ENCODE measurements at places on chromosomes 5 and 9.

GRCh38 chr5:138685193-138685745, 68.0 kb upstream of the CTNNA1 start:
- DNase-seq, result no peak

DNA sequence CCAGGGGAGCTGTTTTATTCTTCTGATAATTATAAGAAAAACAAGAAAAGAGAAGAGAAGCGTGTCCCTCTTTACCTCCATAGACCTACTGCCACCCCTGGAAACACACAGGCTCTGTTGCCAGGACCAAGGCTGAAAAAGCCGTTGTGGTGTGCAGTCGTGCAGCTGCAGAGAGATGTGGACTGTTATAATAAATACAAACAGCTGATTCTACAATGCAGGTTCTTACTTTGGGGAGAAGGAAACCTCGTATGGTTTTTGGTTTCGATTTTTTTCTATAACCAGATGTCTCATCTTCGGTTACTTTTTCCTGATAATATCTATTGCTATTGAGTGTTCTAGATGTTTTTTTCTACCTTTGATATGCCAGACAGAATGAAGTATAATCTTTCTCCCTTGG, 28.1 kb downstream of the FYB1 start:
- no peak for DNase-seq

- no peak for DNase-seq
Observed at GRCh38 chr9:14522627-14523379, 170.4 kb downstream of the ZDHHC21 start.

- DNase-seq, result no peak
Observed at GRCh38 chr9:91166796-91167366, 194.8 kb downstream of the AUH start.

- no peak for DNase-seq
Observed at GRCh38 chr5:18544421-18544820, 910.2 kb downstream of the TAF11L14 start.

DNA sequence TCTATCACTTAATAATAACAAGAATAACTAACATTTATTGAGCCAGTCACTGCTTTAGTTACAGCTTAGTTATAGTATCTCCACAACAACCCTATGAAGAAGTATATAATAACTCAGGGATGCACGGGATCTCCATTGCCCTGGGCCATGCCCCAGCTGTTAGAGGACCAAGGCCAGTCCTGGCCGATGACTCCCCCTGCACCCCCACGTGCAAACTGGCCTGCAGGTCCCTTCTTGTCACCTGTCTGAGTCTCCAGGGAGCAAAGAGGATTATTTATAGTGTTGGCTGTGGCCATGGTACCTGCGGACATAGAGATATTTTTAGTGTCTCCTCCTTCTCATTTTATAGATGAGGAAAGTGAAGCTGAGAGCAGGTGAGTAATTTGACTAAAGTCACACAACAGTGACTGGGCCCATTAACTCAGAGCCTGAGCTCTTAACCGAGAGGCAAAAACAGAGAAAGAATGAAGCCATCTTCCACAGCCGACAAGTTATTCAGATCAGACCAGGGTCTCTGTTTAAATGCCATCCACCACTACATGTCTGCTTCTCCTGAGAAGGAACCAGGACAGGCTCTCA, 94.4 kb downstream of the TMEM215 start:
- DNase-seq, result no peak

DNA sequence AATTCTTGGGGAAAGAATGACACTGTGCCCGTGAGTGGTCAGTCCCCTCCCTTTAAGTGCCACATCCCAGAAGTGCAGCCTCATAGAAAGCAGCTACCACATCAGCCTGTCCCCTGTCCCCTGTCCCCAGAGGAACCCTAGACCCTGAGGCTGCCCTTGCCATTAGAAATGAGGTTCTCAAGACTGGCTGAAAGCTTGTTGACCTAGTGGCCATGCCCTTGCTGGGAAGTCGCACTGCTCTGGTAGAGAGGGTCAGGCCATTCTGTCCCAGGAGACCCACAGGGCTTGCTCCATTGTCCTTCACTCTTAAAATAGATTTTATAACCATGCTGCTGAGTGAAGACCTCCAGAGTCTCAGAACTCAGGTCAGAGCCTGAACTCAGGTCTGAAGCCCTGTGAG, 184.5 kb downstream of the RGS3 start:
- DNase-seq, result no peak

DNA sequence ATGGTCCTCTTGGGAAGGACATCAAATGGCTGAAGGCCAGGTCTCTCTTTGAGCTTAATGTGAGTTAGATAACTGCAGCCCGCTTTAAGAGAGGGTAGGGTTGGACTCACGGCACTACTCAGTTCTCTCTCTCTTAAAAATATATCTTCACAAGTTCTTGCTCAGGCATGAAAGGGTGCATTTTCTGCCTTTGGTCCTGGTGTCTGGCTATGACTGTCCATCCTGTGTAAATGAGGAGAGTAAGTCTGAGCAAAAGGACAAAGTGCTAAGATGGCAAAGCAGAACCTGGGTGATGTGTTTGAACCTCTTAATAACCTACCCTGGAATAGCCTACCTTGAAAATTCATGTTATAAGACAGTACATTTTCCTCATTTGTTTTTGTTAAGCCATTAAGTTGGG, 293.4 kb downstream of the PDE4D start:
- no peak for DNase-seq

DNA sequence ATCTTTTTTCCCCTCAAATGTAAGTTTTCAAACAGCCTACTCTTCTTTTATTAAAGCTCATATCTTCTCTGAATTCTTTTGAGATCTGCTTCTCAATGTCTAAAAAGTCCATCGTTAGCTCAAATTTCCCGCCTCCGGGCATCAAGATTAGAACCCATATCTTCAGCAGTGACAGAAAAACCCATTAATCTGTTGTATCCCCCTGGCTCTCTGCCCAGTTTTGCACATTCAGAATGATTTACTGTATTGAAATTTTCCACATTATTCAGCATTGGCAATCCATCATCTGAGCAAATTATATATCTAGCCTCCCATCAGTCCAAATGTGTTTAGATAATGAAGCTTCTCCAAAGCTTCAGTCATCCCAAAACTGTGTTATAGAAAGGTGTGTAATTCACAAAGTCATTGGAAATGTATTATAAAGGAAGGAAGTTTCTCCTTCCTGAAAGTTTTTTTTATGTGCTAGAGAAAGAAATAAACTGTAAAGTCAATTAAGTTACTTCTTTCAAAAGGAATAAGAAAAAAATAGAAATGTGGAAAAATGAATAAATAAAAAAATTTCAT, 849.9 kb downstream of the MAT2B start:
- no peak for DNase-seq

- peak; percentile 8 for DNase-seq
Observed at GRCh38 chr5:1329111-1329579, 15.8 kb downstream of the CLPTM1L start.

DNA sequence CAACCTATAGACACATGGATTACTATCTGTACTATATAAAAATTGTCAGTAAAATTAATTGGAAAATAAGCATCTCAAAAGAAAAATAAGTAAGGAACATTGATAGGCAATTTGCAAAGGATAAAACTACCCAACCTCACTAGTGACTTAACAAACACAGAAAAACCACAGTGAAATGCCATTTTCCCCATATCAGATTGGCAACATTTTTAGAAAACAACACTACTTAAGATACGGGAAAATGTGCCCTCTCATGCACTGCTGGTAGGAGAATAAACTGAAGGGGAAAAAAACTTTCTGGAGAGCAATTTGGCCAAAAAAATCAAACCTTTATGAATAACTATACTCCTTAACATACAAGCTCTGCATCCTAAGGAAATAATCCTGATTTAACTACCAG, 254.0 kb downstream of the DEPDC1B start:
- no peak for DNase-seq

DNA sequence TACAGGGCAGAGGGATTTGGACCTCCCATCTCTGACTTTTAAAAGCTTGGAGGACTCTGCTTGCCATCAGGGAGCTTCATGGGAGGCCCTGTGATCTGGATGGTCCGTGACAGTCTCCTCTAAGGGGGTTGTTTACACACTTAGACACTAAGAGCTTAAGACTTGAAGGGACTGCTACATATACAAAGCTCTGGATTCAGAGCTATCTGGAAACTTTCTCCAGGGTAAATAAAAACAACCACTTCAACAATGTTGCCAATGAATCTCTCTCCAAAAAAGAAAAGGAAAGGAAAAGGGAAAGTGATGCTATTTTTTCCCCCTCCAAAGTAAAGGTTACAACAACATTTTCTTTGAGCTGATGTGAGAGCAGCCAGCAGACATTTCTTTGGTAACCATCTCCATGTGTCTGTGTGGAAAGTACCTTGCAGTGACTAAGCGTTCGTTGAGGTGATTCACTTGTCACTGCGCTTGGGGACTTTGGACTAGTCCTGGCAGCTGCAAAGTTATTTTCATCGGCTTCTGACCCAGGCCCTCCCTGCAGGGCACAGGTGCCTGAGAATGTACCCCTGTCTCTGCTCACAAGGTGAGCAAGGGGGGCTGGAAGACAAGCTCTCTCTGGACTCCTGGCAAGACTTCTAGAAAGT, 262.1 kb upstream of the KLF4 start:
- DNase-seq, result no peak

- DNase-seq, result no peak
Observed at GRCh38 chr9:122053567-122054350, 39.3 kb downstream of the TTLL11 start.

GRCh38 chr5:2383698-2384065, 367.8 kb downstream of the IRX2 start:
- no peak for DNase-seq

DNA sequence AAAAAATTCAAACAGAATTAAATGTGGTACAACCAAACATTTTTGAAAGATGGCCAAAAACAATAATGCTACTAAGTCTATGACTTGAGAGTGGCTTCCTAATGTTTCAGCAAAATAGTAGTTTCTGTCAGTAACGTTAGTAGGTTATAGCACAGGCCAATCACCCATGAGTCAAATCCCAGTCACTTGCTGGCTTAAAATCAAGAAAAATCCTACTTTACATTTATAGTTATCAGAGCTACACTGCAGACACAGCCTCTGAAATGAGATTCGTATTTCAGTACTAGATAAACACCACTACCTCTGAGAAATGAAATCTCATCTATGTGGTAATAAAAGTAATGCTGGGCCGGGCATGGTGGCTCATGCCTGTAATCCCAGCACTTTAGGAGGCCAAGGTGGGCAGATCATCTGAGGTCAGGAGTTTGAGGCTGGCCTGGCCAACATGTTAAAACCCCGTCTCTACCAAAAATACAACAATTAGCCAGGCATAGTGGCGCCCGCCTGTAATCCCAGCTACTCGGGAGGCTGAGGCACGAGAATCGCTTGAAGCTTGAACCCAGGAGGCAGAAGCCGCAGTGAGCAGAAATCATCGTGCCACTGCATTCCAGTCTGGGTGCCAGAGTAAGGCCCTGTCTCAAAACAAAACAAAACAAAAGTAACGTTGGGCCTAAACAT, 6.1 kb downstream of the ZDHHC21 start:
- no peak for DNase-seq

- no peak for DNase-seq
Observed at GRCh38 chr9:22067196-22067595, 58.1 kb upstream of the CDKN2B start.

DNA sequence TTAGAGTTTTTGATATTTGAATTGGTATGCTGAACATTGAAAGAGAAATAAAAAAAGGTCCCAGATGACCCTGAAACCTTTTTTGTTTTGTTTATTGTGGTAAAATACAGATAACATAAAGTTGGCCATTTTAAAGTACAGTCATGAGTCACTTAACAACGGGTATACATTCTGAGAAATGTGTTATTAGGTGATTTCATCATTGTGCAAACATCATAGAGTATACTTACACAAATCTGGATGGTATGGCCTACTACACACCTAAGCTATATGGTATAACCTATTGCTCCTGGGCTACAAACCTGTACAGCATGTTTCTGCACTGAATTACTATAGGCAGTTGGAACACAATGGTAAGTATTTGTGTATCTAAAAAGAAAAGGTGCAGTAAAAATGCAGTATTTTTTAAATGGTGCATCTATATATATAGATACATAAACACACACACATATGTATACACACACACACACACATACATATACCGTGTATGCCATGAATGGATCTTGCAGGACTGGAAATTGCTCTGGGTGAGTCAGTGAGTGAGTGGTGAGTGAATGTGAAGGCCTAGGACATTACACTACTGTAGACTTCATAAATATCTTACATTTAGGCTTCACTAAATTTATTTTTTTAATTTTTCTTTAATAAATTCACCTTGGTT, 31.0 kb downstream of the TTC1 start:
- DNase-seq, result no peak

DNA sequence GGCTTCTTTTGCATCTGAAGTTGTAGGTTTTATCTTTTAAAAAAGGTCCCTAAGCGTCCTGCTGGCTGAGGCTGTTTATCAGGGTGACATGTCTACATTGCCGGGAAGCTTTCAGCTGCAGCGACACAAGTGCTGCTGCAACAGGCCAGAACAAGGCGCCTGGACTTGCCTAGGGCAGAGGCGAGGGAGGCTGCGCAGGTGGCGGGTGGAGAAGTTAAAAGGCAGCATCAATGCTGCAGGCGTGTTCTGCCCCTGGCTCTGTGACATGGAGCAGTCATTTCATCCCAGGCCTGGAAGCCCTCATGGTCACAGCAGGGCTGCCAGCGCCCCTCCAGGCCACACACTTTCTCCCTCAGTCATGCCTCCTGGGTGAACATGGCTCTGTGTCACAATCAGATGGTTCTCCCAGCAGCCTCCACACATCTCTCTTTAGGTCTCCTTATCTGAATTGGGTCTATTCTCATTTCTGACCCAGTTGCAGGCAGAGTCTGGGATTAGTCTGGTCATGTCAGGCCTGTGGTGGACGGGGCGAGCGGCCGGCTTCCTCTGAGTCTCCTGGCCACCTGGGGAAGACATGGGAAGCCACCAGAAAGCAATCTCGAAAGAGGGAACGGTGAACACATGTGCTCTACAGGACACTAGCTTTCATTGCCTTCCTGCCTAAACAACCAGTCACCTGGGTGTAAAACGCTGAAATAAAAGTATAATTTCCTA, 41.3 kb downstream of the IRX2 start:
- no peak for DNase-seq

- no peak for DNase-seq
Observed at GRCh38 chr5:72523960-72524582, 16.9 kb upstream of the ZNF366 start.

GRCh38 chr5:95850391-95850894, 27.9 kb upstream of the GLRX start:
- no peak for DNase-seq

Data from activated CD8-positive, alpha-beta memory T cell treated with anti-CD3 and anti-CD28 coated beads, Interleukin-2, amount 50 U/mL, for 4 hours (primary cell).